Fibroblast of skin of right quadriceps (primary cell): ENCODE measurements at places on chromosomes 3 and 15.

- no peak for DNase-seq
Measured at GRCh38 chr3:396293-396692, 199.7 kb downstream of the CHL1 start.

GRCh38 chr3:55060896-55061719 lies 133.2 kb upstream of the LRTM1 start:
- no peak for DNase-seq

DNA sequence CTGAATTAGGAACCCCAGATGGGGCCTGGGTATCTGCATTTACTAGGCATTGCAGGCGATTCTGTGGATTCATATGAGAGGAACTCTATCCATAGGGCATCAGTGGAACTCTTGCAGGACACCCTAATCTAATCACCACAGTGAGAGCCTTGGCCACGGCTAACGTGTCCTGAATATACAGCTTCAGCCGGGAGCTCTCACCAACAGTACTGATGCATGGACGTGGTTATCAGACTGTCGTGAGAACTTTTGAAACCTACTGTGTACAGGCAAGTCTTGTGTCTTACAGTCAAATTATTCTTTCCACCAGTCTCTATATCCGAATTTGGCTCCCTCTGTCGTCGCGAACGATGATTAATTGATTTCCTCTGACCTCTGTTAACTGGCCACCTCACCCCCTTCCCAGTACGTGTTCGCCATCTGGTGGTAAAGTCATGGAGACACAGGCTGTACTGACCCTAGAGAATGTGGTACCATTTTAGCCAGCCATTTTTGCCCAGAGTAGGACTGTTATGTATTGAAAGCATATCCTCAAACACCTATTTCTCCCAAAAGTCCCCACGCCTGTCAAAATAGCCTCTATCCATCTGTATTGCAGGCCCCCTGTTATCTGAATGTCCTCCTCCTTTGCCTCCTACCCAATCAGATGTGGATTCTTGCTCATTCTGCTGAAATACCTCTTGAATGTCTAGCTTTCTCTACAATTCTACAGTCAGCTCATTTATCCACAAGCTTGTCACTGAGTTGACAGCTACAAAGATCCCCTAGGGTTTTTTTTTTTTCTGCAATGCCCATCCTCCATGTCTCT lies 39.7 kb downstream of the GLDN start:
- peak; percentile 70 for DNase-seq

- DNase-seq, result no peak
Measured at GRCh38 chr3:50205413-50206276, 574 bp downstream of the SLC38A3 start.

- DNase-seq, result peak; percentile 48
Measured at GRCh38 chr3:78879295-78879860, 888.4 kb downstream of the ROBO1 start.

DNA sequence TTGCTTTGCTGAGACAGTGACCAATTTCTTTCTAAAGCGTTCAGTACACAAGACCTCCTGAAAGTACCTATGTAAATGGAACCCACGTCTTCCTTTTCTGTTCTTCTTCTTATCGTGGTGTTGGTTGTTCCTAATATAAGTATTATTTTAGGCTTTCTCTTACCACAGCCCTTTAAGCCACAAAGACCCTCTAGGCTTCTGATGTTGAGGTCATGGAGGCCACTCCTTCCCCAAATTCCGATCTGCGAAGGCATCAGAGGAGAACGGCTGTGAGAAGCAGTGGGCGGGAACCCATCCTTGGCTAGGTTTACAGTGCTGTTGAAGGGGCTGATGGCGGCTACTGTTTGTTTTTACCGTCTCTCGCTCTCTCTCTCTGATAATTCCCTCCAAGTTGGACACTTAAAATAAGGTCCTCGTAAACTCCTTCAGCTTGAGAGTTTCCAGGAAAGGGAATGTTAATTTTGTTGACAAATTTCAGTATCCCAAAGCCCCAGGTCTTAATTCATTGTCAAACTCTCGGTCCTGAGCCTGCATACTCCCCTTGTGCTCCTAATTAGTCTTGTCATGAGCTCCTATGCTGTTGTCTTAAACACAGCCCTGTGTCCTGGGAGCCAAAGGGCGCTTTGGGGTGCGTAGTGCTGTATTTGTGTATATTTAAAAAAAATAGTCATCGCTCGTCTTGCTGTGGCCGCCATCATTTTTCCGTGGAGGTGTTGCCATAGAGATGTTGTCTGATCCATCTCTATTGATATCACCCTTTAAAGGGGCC lies 178.8 kb downstream of the OPA1 start:
- no peak for DNase-seq

DNA sequence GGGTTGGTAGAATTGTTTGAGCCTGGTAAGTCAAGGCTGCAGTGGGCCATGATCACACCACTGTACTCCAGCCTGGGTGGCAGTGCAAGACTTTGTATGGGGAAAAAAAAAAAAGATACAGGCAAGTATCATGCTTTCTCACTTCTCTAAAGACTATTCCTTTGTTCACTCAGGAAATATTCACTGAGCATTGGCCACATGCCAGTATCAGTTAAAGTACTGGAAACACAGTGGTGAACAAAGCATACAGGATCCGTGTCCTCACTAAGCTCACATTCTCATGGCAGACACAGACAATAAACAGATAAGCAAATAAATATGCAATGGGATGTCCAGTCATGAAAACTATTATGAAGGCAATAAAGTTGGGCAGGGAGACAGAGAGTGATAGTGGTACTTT lies 5.1 kb upstream of the MTHFS start:
- DNase-seq, result no peak

DNA sequence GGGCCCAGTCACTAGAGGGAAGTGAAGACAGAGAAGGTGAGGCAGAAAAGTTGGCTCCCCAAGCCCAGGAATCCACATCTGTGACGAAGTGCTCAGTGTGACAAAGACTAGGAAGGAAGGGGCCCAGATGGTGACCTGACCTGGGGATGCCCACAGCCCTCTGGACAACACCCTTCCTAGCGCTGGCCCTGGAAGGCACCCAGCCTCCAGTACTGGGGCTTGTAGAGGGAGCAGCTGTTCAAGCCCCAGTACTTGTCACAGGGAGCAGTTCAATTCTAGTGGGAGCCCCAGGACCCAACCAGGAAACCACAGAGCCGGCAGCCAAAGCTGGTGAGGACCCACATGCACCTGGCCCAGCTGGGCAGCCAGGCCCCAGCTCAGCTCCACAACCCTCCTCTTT lies 190.8 kb downstream of the XXYLT1 start:
- DNase-seq, result no peak

- DNase-seq, result peak; percentile 59
Measured at GRCh38 chr15:25508369-25509002, 69.7 kb upstream of the UBE3A start.

GRCh38 chr3:127394984-127395662 lies 107.3 kb upstream of the PRR20G start:
- no peak for DNase-seq

- no peak for DNase-seq
Measured at GRCh38 chr3:69651765-69652164, 87.5 kb upstream of the MITF start.

- no peak for DNase-seq
Measured at GRCh38 chr3:128338536-128339330, 128.0 kb downstream of the DNAJB8 start.

GRCh38 chr15:71651750-71652186 lies 158.6 kb upstream of the NR2E3 start:
- peak; percentile 66 for DNase-seq

DNA sequence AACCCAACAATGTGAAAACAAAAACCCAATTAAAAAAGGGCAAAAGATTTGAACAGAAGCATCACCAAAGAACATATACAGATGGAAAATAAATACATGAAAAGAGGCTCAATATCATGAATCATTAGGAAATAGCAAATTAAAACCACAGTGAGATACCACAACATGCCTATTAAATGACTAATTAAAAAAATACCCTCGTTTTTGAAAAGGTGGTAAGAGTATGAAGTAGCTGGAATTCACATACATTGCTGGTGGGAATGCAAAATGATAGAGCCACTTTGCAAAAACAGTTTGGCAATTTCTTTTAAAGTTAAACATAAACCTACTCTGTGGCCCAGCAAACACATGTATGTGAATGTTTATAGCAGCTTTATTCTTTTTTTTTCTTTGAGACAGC lies 75.8 kb downstream of the B3GNT5 start:
- peak; percentile 74 for DNase-seq

DNA sequence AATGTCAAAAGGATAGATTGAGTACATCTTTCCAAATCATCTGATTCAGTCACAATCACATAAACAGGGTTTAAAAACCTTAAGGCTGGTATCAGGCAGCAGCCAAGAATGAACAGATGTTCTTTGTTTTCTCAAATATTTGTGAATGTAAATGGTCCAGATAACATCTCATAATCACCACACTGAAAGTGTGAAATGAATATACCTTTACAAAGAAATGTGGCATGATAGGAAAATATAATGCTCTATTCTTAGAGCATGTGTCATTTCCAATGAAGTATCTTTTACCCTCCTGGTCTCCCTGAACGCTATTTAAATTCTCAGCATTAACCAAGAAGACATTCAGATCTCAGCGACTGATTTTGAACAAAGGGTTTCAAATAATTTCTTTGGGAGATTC lies 8.8 kb upstream of the ACTC1 start:
- DNase-seq, result no peak

- no peak for DNase-seq
Measured at GRCh38 chr3:37635251-37635650, 226.4 kb upstream of the CTDSPL start.

DNA sequence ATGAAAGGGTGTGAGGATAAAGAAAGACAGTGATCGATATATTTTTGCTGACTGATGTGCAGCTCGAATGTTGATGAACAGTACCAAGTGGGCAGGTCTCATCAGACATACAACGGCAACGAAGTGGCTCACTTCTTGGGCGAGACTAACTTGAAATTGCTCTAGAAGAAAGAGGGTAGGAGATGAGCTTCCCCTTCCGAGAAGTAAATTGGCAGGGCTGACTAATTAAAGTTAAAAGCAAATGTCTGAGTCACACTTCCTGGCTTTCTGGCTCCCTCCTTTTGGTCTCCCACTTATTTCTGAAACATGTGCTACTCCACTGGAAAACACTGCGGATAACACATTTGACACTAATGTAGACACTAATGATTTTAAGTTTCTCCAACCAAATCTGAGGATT lies 228.3 kb downstream of the ABHD5 start:
- peak; percentile 43 for DNase-seq

DNA sequence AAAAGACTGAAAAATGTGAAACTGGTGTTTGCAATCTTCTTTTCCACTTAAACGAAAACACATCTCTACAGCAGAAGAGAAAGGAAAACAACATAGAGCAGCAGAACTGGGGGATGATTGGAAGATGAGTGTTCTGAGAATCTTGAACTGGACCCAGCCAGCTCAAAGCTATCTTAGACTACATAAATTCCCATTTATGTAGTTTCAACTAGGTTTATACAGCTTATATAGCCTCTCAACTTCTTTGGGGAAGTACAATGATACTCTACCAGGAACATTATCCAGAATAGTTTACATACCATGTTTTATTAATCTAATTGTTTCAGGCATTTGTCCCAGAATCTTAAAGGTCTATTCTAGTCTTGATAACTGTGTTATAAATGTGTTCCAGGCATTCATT lies 658.2 kb upstream of the LMCD1 start:
- DNase-seq, result no peak
